ENCODE measurements at places on chromosomes 5 and 9.

DNA sequence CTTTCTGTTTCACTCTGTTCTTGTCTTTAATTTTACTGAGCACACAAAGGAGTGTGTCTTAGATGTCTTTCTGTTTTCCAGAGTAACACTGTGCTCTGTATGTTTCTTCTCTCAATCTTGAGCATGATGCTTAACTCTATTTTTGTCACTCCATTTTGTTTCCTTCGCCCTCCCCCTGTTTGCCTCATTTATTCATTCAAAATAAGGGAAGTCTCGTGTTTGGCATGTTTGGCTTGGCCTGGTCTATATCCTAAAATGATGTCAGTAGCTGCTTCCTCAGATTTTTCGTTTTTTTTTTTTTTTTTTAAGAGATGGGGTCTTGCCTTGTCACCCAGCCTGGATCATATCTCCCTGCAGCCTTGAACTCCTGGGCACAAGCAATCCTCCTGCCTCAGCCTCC is 22.0 kb downstream of the ZNF618 start:
- DNase-seq: no peak

- no peak for DNase-seq
Measured at GRCh38 chr9:77092536-77092935, 73.1 kb downstream of the FOXB2 start.

DNA sequence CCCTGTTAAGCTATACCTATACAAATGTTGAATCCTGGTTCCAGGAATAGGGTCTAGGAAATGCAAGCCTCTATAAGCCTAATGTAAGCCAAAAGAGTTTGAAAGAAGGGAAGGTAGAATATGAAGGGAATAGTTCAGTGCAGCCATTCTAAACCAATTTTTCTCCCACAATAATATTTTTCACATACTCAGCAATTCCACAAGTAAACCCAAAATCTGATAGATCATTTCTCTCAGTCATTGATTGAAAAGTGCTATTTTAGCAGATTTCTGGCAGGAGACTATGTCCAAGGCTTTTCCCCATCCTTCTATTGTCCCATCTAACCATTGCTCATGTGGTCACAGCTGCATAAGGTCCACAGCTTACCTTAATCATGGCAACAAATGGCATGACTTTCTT is 20.7 kb upstream of the PLAC8L1 start:
- DNase-seq: no peak

DNA sequence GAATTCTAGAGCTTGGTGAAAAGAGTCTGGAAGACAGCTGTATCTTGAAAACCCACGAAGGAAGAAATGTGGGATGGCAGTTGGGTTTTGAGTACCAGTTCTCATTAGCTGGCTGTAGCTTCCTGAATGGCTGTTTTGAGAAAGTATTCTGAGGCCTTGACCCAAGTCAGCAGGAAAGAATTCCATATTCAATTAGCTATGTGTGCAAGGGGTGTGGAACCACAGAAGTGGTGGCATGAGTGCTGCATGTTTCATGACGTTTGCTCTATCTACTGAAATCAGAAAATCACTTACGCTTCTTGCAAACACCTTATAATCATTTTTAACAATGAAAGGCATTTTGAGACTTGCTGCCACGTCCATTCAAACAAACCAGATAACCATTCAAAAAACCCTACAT is 69.1 kb downstream of the TRPM3 start:
- DNase-seq: no peak

DNA sequence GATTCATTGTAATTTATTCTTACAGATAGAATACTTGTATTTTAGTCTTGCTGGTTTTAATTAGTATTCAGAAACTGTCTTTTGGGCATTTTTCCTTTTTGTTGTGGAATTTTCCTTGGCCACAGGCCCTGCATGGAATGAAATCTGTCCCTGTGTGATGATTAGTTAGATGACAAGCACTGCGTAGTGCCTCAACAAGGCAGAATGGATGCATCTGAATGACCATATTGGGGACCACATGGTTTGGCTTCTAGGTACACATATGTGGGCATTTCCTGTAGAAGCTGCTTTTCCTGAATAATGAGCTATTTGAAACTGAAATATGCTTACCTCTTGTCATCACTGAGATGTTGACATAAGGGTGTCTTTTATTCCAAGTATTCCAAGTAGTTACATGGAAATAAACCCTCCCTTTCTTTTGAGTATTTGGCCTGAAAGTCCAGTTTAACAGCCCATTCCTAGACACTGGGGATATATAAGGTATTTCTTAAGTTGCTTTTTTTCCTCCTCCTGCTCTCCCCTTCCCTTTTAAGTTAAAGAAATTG is 147.3 kb downstream of the YTHDC2 start:
- no peak for DNase-seq

- DNase-seq: peak; percentile 0
Measured at GRCh38 chr9:15104826-15105420, 194.7 kb upstream of the FREM1 start.

- DNase-seq: no peak
Measured at GRCh38 chr9:137771580-137771979, 106.0 kb upstream of the CACNA1B start.

DNA sequence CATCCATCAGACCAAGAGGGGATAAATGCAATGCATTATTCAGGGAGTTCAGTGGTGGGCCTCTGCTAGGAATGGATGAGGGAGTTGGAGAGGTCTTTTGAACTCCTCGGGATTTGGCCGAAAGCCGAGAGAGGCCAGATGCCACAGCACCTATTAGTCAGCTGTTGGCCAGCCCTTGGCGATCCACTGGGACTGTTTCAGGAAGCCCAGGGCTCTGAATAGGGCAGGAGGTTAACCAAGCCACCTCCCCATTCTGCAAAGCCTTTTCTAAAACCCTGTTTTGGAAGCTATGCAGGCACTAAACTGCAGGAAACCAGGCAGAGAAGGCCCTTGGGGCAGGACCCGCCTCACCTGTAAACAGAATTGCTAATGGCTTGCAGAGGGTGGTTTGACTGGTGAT is 37.8 kb downstream of the ASTN2 start:
- no peak for DNase-seq

DNA sequence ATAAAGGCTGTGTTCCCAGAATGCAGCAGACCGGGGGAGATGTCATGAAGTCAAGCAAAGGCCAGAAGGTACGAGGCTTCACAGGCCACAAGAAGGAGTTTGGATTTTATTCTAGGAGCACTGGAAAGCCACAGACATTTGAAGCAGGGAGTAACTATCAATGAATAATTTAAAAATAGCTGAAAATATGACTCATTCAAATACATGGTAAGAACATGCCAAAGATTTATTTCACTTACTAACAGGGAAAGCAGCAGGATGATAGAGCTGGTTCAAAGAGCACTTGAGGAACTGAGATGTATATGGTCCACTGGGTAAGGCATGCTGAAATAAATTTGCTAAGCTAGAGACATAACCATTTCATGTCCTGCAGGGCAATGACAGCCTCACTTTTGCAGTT is 53.2 kb downstream of the MSX2 start:
- no peak for DNase-seq

All from stimulated activated naive CD4-positive, alpha-beta T cell treated with Interleukin-2 at 50 U/mL for 16 hours (primary cell).